ENCODE measurements at places on chromosomes 6 and 20.

GRCh38 chr6:61649845-61650244, 636.2 kb downstream of the KHDRBS2 start:
- no peak overlapping the region for H3K4me3 ChIP-seq
- H3K4me1 ChIP-seq, result peaks cover 8% of the 10 kb centered on the region
- no peak overlapping the region for H3K27ac ChIP-seq
- no peak for DNase-seq

GRCh38 chr6:113120224-113120581, 736.9 kb upstream of the MARCKS start:
- H3K4me3 ChIP-seq, result no peak overlapping the region
- H3K4me1 ChIP-seq, result no peaks in the 10 kb centered on the region
- no peaks in the 10 kb centered on the region for H3K27me3 ChIP-seq
- DNase-seq, result no peak
- H3K36me3 ChIP-seq, result no peaks in the 10 kb centered on the region

GRCh38 chr20:43981540-43981939, 66.9 kb downstream of the TOX2 start:
- no peak overlapping the region for H3K4me3 ChIP-seq
- peaks cover 2% of the 10 kb centered on the region for H3K27me3 ChIP-seq
- DNase-seq, result no peak

- no peak overlapping the region for H3K27ac ChIP-seq
- H3K4me1 ChIP-seq, result no peaks in the 10 kb centered on the region
- H3K4me3 ChIP-seq, result no peak overlapping the region
- no peak for DNase-seq
These were observed 27.9 kb downstream of the SDCBP2 start for GRCh38 chr20:1301031-1301529.

DNA sequence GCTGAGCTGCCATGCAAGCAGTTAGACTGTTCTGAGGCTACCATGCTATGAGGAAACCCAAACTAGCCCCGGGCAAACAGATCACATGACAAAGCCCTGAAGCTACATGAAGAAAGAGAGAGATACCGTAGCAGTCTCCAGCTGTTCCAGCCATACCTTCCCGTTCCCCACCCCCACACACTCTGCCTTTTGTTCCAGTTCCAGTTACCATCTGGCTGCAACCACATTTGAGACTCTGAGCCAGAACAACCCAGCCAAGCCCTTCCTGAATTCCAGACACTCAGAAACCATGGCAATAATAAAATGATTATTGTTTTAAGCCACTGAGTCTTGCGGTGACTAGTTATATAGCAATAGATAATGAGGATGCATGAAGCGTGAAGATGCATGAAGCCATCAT, 28.3 kb downstream of the RIN2 start:
- DNase-seq, result no peak
- H3K27ac ChIP-seq, result no peak overlapping the region
- H3K4me3 ChIP-seq, result no peak overlapping the region
- H3K27me3 ChIP-seq, result no peaks in the 10 kb centered on the region

DNA sequence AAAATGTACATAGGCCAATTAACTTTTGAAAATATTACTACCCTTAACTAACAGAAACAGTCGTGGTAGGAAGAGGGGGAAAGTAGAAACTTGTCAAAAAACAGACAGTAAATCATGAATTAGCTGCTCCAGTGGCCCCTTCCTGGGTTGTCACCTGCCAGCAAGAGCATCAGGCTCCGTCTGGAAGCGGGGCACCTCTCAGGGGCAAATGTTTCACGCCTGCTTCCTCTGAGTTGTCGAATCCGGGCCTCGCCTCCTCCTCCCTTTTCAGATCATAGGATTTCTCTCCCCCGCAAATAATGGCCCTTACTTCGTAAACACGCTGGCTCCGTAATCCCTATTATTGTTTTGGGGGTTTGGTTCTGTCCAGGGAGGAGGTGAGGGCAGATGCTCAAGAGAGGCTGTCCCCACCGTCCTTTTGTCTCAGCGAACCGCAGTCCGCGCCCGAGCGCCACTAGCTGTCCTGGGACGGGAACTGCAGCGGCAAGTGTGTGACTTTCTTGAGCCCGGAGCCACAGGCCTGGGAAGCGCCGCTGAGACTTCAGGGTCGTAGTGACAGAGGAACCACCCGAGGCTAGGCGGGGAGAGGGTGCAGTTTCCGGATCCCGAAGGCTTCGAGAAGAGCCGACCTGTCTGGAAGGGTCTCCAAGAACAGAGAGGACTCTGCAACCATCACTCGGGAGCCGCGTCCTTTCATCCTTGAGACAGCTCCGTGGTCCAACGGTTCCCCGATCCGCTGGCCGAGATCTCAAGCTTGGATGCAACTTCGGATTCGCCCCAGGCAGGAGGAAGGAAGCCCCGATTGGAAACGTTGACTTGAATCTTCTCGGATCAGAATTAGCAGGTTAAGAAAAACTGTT, 214.5 kb upstream of the ZNF184 start:
- peaks cover 4% of the 10 kb centered on the region for H3K27me3 ChIP-seq
- peak overlapping the region; percentile 90 for H3K27ac ChIP-seq
- peaks cover 16% of the 10 kb centered on the region for H3K4me1 ChIP-seq
- peaks cover 6% of the 10 kb centered on the region for H3K36me3 ChIP-seq
- peak; percentile 63 for DNase-seq
- peak overlapping the region; percentile 93 for H3K4me3 ChIP-seq

DNA sequence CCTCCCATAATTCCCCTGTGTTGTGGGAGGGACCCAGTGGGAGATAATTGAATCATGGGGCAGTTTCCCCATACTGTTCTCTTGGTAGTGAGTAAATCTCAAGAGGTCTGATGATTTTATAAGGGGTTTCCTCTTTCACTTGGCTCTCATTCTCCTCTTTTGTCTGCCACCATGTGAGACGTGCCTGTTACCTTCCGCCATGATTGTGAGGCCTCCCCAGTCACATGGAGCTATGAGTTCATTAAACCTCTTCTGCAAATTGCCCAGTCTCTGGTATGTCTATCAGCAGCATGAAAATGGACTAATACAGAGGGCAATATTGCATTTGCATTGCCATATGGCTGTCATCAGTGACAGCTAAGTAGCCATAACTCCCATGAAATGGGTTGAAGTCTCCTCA, 63.2 kb downstream of the ZNF217 start:
- no peaks in the 10 kb centered on the region for H3K36me3 ChIP-seq
- no peak overlapping the region for H3K4me3 ChIP-seq
- no peak overlapping the region for H3K27ac ChIP-seq
- no peaks in the 10 kb centered on the region for H3K27me3 ChIP-seq
- DNase-seq, result no peak

DNA sequence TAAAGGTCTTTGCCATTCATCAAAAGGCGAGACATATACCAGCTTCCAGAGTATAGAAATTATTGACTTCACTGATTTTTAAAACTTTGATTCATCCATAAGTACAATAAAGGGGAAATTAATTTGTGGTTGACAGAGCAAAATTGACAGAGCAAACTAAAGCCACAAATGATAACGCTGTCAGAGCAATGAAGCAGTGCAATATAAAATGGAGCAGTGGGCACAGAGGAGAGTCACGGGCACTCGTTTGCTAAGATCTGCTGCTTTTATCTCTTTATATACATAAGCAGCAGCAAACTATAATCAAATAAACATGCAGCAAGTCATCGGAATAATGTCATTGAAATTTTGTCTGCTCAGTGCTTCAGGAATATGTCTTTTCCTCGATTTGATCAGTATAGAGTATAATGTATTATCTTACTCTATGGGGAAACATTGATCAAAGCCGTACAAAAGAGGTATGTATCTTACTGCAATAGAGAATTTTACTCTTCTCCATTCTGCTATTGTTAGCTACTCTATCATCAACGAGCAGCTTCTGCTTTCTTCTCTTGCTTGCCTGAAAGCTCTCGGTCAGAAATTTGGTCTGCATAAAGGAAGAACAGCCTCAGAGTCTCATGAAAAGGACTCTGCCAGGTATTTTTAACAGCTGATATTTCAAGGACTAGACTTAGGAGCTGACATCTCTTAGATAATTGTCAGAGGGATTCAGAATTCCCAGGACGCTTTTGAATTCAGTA, 546.0 kb upstream of the ARID1B start:
- no peak for DNase-seq
- no peaks in the 10 kb centered on the region for H3K36me3 ChIP-seq
- H3K27me3 ChIP-seq, result no peaks in the 10 kb centered on the region
- H3K4me1 ChIP-seq, result peaks cover 11% of the 10 kb centered on the region

DNA sequence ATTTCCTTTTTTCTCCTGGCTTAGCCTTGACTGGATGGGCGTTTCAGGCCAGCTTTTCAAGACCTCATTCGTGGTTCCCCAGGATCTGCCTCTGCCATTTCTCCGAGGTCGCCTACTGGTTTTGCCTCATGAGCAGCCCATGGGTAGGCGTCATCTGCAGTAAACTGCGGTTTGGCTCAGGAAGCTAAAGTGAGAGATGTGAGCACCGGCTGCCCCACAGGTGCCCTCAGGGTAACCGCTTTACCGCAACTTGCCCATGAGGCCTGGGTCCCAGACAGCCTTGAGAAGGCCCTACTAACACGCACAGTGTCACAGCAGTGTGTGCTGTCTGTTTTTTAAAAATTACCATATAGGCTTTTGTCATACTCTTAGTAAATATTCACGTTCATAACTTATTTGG, 53.4 kb upstream of the TBXT start:
- no peaks in the 10 kb centered on the region for H3K36me3 ChIP-seq
- peaks cover 27% of the 10 kb centered on the region for H3K27me3 ChIP-seq

- H3K27ac ChIP-seq, result no peak overlapping the region
- H3K4me3 ChIP-seq, result no peak overlapping the region
- DNase-seq, result no peak
- no peaks in the 10 kb centered on the region for H3K4me1 ChIP-seq
- no peaks in the 10 kb centered on the region for H3K27me3 ChIP-seq
These were observed 662.6 kb downstream of the BCKDHB start for GRCh38 chr6:80769106-80769505.

- no peaks in the 10 kb centered on the region for H3K4me1 ChIP-seq
- no peak overlapping the region for H3K27ac ChIP-seq
- no peaks in the 10 kb centered on the region for H3K36me3 ChIP-seq
- no peak for DNase-seq
- H3K27me3 ChIP-seq, result no peaks in the 10 kb centered on the region
These were observed 9.9 kb upstream of the CABLES2 start for GRCh38 chr20:62416651-62417637.

DNA sequence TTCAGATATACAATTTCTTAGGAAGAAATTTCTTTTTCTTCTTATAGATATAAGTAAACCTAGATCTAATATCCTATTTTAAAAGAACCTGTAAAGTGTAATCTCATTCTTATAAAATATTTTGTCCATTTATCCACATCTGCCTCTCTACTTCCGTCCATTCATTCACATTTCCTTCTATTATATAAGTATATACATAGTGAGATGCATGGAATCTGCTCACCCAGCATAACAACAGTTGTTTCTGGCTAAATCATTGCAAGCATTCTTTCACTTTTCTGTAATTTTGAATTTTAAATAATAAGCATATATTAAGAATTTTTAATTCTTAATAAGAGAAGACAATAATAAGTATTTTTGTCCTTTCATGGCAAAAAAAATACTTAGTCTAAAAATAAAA, 45.4 kb downstream of the CEP162 start:
- H3K4me3 ChIP-seq, result no peak overlapping the region
- no peak overlapping the region for H3K27ac ChIP-seq
- H3K27me3 ChIP-seq, result no peaks in the 10 kb centered on the region
- peaks cover 9% of the 10 kb centered on the region for H3K36me3 ChIP-seq

- H3K36me3 ChIP-seq, result peaks cover 8% of the 10 kb centered on the region
- peaks cover 20% of the 10 kb centered on the region for H3K4me1 ChIP-seq
- H3K27ac ChIP-seq, result no peak overlapping the region
- no peaks in the 10 kb centered on the region for H3K27me3 ChIP-seq
- DNase-seq, result no peak
These were observed 3.1 kb downstream of the GMDS start for GRCh38 chr6:2242311-2242710.

DNA sequence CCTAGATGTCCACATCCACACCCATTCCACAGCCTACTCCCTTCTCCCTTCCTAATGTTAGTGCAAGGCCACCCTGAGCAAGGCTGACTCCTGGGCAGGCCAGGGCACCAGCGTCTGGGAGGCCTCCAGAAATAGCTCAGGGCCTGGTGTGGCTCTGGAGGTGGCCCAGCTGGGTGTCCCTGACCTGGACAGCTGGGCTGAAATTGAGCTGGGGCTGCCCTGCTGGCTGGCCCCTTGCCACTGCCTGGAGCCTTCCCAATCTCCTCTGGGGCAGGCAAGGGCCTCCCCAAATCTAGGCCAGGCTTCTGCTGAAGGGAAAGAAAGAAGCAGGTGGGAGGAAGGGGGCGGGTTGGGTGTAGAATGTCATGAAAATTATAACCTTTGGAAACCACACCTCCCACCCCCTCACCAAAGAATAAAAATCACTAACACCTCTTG, 2.1 kb downstream of the FAM110A start:
- no peaks in the 10 kb centered on the region for H3K27me3 ChIP-seq
- H3K36me3 ChIP-seq, result peaks cover 11% of the 10 kb centered on the region
- H3K4me1 ChIP-seq, result peaks cover 47% of the 10 kb centered on the region
- no peak for DNase-seq

GRCh38 chr6:133644892-133645619, 243.9 kb upstream of the TCF21 start:
- H3K36me3 ChIP-seq, result no peaks in the 10 kb centered on the region
- H3K4me3 ChIP-seq, result no peak overlapping the region
- H3K27ac ChIP-seq, result no peak overlapping the region
- H3K4me1 ChIP-seq, result no peaks in the 10 kb centered on the region
- no peaks in the 10 kb centered on the region for H3K27me3 ChIP-seq

- no peaks in the 10 kb centered on the region for H3K27me3 ChIP-seq
- DNase-seq, result no peak
- H3K4me3 ChIP-seq, result no peak overlapping the region
- H3K4me1 ChIP-seq, result no peaks in the 10 kb centered on the region
These were observed 84.7 kb downstream of the TRMT6 start for GRCh38 chr20:5865604-5866003.

GRCh38 chr6:112349958-112350357, 2.8 kb downstream of the RFPL4B start:
- H3K27ac ChIP-seq, result no peak overlapping the region
- DNase-seq, result no peak
- H3K4me3 ChIP-seq, result no peak overlapping the region
- peaks cover 9% of the 10 kb centered on the region for H3K27me3 ChIP-seq
- H3K36me3 ChIP-seq, result no peaks in the 10 kb centered on the region

- H3K4me3 ChIP-seq, result no peak overlapping the region
- DNase-seq, result no peak
- H3K27ac ChIP-seq, result no peak overlapping the region
- H3K4me1 ChIP-seq, result no peaks in the 10 kb centered on the region
- peaks cover 3% of the 10 kb centered on the region for H3K27me3 ChIP-seq
- H3K36me3 ChIP-seq, result no peaks in the 10 kb centered on the region
These were observed 26.6 kb upstream of the NPBWR2 start for GRCh38 chr20:64133951-64134407.

DNA sequence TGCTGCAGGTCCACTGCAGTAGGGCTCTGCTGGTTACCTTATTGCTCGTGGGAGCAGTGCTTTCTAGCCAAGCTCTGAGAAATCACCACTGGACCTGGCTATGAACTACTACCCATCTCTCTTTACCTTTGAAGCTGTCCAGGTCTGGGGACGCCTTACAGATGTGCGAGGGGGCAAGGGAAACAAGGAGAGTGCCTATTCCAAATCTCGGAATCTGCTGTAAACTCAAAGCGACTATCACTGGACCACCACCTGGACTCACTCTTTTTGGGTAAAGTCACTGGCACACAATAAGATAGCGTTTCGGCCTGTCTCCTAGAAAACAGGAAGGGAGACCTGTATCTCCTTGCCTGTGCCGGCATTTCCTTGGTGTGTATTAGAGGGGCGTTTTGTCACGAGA, 5.3 kb downstream of the NRN1 start:
- H3K4me3 ChIP-seq, result peak overlapping the region; percentile 9
- H3K36me3 ChIP-seq, result peaks cover 3% of the 10 kb centered on the region
- peaks cover 65% of the 10 kb centered on the region for H3K4me1 ChIP-seq
- no peak for DNase-seq
- H3K27me3 ChIP-seq, result peaks cover 74% of the 10 kb centered on the region
